ENCODE measurements at places on chromosomes 11 and 22.

GRCh38 chr22:45064313-45065278, 54.8 kb upstream of the PHF21B start:
- DNase-seq, result peak; percentile 67

GRCh38 chr11:133202816-133203215, 329.5 kb downstream of the OPCML start:
- DNase-seq, result no peak

DNA sequence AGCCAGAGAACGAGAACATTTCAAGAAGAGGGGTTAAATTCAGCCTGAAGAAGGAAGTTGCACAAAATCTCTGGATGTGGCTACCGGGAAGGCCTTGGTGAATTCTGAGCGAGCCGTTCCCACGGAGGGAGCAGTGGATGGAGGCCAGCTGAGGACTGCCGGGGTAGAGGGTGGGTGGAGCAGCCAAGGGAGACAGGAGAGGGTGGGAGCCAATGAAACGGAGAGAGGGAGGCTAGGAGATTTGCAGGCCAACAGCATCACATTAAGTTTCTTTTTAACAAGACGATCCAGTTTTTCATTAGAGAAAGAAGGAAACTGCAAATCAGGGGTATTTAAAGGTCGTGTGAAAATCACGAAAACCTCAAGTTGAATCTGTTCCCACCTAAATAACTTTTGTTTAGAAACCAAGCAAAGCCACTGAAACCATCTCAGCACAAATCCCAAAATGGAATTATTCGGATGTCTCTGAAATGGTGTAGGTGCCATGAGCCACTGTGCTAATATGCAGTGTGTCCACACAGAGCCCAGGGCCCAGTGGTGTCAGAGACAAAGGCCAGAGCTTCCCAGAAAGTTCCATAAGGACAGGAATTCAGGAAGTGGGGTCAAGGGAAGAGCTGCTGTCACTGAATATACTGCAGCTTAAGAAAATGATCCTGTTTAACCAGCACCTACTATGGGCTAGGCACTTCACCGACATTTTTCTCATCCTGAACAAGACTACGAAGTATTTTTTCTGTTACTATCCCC, 59.7 kb upstream of the SLC35C1 start:
- peak; percentile 15 for DNase-seq

GRCh38 chr11:132217856-132218255, 847.4 kb downstream of the NTM start:
- DNase-seq, result no peak

Measured in fibroblast of skin of scalp (primary cell).